ENCODE measurements at places on chromosomes 16 and 17.

DNA sequence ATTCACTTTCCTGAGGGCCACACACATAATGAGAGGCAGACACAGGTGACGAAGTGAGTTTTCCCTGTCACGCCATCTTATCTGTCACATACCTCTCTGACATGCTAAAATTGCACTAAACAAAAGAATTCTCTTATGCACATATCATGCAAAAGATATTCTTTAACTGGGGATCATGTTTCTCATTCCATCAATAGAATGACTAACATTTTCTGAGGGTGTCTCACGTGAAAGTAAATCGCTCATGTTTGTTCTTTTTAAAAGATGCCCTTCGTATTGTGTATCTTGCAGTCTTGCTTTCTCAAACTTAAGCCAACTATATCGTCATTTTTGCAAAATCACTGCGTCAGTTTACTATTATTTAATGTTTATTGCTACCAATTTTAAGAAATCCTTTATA is 306.4 kb downstream of the WWOX start:
- no peak for DNase-seq

GRCh38 chr17:42835732-42836131 is 2.5 kb downstream of the PSME3 start:
- no peak for DNase-seq

DNA sequence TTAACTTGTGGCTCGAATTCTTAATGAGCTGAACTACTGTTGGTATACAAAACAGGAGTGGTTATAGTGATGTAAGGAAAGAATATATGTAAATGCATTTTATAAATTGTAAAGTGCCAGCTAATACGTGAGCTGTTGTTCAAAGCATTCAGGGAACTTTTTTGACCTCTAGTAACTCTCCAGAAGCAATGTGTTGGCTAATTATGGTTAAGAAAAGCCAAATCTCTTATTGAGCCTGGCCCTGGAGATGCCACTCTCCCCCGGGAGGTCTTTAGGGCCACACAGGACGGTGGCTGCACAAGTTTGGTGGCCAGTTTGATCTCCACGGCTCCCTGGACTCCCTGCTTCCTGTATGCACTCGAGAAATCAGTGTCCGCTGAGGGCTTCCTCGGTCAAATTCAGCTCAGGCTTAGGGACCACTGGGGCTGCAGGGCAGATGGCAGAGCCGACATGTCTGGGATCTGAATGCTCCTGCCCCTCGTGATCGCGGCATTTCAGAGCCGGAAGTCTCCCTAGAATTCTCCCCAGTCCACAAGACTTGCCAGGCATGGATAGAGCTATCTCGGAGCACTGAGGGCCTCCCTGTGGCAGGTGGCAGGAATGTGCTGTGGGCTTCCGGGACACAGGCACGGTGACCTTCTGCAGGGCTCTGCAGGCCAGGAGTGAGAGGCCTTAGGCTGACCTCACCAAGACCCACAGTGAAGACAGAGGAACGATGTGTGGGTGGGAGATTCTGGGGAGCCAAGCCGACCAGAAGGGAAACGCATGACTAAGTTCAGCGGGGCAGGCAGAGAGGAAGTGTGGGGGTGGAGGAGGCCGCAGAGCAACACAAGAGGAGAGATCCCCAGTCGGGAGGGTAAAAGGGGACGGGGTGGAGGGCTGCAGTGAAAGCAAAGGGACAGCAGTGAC is 18.6 kb upstream of the PITPNM3 start:
- no peak for DNase-seq

DNA sequence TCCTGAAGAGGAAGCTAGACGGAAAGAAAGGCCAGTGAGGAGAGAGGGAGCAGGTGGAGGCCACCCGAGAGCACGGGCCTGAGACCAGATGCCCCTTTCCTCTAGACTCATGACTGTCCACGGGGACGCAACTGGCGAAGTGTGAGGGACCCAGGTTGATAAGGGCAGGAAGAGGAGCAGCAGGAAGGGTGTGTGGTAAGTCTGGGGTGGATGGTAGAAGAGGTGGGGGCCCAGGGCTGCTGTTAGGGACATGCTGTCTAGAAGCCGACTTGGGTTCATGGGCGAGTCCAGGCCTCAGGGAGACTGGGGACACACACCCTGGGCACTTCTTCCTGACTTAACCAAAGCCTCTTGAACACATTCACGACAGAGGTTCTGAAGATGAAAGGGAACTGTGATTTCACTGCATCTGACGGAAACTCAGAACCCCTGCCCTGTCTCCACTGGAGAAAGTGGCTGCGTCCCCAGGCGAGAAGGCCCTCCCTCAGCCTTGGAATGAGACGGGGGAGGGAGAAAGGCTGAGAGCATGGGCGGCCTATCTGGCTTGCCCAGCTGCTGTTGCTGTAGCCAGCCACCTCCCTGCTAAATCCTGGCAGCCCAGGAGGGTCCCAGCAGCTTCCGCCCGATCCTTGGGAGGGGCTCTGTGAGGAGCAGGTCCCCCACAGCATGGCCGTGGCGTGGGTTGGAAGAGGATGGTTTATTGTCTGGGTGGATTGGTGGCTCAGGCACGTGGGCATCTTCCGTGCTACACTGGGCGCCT is 6.0 kb downstream of the HIC1 start:
- no peak for DNase-seq

- no peak for DNase-seq
Measured at GRCh38 chr17:28533091-28533807, 19.2 kb downstream of the UNC119 start.

GRCh38 chr17:74606050-74606449 is 14.0 kb upstream of the CD300LD start:
- DNase-seq, result no peak

GRCh38 chr17:81703747-81704654 is 834 bp downstream of the MRPL12 start:
- no peak for DNase-seq

- no peak for DNase-seq
Measured at GRCh38 chr16:56589141-56590039, at the start of gene MT3. Gene MT3, plus strand, starts transcription at chr16:56589528. Its CDS starts 63 bp downstream, at chr16:56589591.

DNA sequence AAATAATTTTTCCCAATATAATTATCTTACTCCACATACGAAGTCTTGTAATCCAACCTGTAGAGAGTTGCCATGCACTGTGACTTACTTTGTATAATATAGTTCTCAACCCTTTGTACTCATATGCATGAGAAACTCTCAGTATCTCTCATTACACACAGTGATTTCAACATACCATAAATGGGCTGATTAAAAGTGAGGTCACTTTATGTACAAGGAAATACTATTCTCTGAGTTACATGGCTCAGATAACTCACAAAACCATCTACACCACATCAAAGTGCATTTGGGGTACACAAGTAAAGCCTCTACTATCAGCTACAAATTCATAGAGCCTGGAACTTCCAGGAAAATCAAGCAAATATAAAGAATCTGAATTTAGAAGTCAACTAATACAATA is 27.9 kb downstream of the SLFN12 start:
- DNase-seq, result no peak

GRCh38 chr17:45277992-45278391 is 16.1 kb upstream of the SPATA32 start:
- DNase-seq, result no peak

DNA sequence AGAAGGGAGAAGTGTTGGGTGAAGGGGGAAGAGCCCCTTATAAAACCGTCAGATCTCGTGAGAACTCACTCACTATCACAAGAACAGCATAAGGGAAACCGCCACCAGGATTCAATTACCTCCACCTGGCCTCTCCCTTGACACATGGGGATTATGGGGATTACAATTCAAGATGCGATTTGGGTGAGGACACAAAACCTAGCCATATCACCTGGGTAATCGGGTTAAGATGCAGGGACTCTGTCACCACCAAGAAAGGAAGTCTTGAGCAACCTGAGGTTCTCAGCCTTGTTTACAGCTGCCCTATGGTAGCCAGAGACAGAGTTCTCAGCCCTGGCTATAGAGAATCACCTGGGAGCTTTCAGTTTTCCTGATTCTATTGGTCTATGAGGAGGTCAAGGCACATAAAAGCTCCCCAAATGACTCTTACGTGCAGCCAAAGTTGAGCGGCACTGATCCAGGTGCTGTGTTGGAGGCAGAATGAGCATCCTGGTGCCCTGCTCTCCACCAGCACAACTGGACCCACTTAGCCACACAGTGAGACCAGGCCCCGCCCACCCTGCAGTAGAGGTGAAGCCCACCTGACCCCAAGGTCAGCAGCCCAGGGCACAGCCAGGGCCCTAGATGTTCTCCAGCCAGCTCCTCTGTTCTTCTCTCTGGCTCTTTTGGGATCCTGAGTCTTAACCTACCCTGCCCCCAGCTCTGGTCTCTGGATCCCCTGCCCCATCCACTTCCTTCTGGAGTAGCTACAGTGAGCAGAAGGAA is 138.5 kb upstream of the CDH5 start:
- DNase-seq, result no peak

DNA sequence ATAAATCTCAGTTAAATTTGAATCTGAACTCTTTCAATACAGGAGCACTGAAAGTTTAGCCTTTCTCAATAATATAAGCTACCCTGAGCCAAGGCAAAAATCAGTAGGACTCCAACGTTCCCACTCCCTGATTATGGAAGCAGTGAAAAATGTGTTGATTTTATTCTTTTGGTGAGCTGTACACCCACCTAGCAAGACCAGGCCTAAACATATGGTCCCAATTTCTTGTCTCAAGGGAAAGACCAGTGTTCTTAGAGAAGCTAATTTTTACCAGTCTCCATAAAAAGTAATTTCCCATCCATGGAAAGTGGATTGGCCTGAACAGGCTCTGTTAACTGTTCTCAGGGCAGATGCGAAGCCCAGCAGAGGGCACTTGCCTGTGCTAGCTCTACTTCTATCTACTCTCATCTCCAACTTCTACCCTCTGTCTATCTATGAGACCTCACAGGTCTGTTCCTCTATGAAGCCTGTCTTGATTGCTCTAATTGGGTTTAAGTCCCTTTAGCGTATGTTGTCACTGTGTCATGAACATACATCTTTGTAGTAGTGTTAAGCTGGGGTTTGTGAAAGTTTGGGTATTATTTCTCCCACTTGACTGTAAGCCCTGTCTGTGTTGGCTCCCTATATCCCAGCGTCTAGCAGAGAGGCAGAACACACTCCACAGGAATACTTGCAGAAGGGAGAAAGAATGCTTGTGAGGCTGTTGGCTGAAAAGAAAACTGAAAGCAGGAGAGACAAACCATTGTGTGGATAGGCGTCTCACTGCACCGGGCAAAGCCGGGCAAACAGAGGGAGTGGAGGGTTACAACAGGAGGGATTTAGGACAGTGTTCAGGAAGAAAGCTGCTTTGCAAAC is 167.1 kb upstream of the MAF start:
- no peak for DNase-seq

GRCh38 chr16:67163999-67164558 is 466 bp upstream of the HSF4 start:
- DNase-seq, result no peak

DNA sequence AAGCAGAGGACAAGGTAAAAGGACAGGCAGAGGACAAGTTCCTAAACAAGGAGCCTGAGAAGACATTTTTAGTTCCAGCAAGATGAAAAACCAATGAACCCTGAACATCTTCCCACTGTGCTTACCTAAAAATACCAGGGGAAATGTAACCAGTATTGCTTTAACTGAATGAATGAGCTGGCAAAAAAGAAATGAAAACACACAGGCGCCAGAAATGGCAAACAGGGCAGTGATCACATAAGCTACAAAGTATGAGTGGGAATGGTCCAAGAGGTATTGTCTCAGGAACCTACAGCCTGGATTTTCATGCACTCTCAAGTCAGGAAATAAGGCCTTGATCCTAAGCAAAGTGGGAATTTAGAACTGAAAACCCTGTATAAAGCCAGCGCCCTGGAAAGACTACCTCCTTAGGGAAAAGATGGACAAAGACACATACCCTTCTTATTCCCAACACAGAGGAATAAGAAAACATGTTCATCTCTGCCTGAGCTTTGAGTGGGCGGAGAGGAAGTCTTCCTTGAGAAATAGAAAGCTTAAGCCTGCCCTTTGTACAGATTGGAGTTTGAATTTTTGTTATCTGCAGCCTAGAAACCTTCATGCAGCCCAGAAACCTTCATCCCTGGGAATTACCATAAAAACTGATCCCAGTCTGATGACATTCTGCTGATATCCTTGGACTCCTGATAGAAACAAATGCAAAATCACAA is 2.1 kb downstream of the CMTM2 start:
- no peak for DNase-seq

- no peak for DNase-seq
Measured at GRCh38 chr17:36862116-36862920, 75.0 kb upstream of the LHX1 start.

DNA sequence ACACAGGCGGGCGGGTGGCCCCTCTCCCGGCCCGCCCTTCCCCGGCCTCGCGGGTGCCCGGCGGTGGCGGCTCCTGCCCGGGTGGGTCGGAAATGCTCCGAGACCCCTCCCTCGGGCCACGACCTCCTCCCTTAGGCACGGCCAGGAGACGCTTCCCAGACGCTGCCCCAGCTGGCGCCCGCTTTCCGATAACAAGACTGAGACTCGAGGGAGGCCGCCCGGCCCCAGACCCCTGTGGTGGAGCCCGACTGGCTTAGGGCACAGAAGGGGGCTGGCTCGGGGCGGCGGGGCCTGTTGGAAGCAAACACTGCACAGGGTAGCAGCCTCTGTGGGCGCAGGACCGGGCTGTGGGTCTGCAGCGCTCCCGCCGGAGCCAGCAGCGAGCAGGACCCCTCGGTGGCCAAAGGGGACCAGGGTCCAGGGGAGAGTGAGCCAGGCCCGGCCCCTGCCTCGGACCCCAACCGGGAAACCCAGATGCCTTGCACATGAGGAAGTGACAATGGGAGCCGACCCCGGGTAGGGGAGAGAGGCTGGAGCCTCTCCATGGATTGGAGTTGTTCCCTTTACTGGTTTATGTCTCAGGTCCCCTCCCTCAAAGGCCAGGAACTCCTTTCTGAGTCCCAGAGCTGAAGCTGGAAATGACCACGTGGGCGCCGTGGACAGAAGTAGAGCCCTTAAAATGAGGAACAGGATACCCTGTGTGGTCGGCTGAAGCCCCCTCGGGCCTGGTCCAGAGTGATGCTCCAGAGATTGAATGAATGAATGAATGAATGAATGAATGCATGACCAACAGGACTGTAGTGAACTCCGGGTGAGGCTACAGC is 19.8 kb upstream of the ADCY7 start:
- no peak for DNase-seq

GRCh38 chr17:39648616-39649366 is 11.8 kb downstream of the STARD3 start:
- DNase-seq, result no peak

GRCh38 chr16:66026211-66026610 is 340.3 kb upstream of the CDH5 start:
- DNase-seq, result no peak

- no peak for DNase-seq
Measured at GRCh38 chr17:11979795-11980194, 17.5 kb downstream of the ZNF18 start.

- DNase-seq, result no peak
Measured at GRCh38 chr17:77744066-77744988, 214.2 kb upstream of the TNRC6C start.

- DNase-seq, result no peak
Measured at GRCh38 chr17:48131216-48131824, 23.8 kb downstream of the SNX11 start.

- DNase-seq, result no peak
Measured at GRCh38 chr17:43530288-43531081, 15.7 kb downstream of the ETV4 start.

GRCh38 chr17:45112559-45113423 is 19.5 kb downstream of the PLCD3 start:
- DNase-seq, result no peak

- no peak for DNase-seq
Measured at GRCh38 chr16:86996081-86996480, 321.1 kb downstream of the C16orf95 start.

Measured in activated CD8-positive, alpha-beta memory T cell treated with anti-CD3 and anti-CD28 coated beads for 1 hour (primary cell).